ENCODE measurements at places on chromosomes 13 and 19. TPM values are rescaled to one million over a fixed set of nuclear protein-coding genes. Genes with fewer than 3 reads are reported as not detected.

- no peak for DNase-seq
These were observed 51.0 kb upstream of the RCBTB2 start for GRCh38 chr13:48583859-48584311.

DNA sequence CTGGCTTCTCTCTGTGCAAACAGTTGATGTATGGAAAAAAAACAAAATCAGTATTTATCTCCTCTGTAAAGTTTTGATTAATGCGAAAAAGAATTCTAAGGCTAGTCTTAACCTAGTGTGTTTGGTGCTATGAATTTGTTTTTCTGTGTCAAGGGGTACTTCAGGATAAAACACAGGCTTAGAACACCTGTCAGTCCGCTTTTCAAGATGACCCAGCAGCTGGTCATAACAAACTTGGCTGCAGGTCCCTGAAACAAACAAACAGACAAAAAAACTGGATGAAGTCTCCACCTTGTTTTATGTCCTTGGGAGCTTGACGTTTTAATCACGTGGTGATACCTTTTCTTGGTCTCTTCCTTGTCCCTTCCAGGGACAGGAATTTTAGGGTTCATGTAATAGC is 689.3 kb downstream of the UQCRFS1 start:
- no peak for DNase-seq

GRCh38 chr19:46863818-46864629 is 3.2 kb downstream of the ARHGAP35 start:
- DNase-seq = peak; percentile 75

- DNase-seq = no peak
These were observed 294.0 kb downstream of the RBM26 start for GRCh38 chr13:79112016-79112415.

DNA sequence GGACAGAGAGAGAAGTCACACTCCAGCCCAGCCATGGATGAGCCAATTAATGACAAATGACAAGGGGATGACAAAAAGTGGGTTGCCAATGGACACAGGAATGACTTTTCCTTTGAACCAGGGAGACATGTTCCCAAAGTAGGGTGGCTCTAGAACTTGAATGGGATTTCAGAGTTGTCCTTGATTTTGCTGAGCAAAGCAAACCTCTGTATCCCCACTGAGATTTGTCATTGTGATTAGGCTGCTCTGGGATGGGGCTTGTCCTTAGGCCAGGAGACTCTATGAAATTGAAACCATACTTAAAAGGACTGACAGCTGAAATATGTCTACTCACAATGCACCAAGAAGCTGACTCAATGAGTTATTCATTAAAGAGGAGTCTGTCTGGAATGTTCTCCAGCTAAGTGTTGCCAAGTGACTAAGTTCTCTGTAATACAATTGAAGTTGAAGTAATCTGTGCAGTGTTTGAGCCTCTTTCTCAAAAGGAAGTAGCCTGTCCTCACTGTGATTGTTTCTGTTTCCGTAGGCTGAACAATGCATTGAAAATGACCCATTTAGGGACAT is 69.0 kb upstream of the PCDH9 start:
- DNase-seq = no peak

DNA sequence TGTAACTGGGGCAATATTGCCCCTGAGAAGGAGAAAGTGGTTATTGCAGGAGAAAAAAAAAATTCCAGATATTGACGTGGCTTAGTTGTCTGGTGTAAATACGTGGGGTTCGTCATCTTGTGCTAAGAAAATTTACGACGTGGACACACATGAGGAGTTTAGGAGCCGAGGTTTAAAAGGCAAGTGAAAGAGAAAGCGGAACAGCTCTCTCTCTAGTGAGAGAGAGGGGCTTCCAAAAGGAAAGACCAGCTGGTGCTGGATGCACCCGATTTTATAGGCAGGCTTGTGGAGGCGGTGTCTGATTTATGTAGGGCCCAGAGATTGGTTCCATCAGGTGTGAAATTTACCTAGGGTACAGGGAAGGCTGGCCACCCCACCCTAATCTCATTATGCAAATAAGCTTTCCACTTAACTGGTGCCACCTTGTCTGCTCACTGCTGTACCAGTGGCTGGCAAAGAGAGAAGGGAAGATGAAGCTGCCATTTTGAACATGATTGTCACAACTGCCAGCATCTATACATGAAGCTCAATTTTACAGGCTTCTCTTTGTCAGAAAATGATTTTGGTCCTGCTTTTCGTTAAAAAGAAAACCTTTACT is 845.1 kb downstream of the DACH1 start:
- DNase-seq = no peak

- peak; percentile 34 for DNase-seq
These were observed 5.3 kb downstream of the CARM1 start for GRCh38 chr19:10876459-10877240.

- DNase-seq = no peak
These were observed 32.4 kb downstream of the GJA3 start for GRCh38 chr13:20128459-20128931.

- no peak for DNase-seq
These were observed 53.3 kb downstream of the TEX26 start for GRCh38 chr13:30985637-30986205.

GRCh38 chr19:7914099-7914498 is 531 bp upstream of the TGFBR3L start:
- no peak for DNase-seq

DNA sequence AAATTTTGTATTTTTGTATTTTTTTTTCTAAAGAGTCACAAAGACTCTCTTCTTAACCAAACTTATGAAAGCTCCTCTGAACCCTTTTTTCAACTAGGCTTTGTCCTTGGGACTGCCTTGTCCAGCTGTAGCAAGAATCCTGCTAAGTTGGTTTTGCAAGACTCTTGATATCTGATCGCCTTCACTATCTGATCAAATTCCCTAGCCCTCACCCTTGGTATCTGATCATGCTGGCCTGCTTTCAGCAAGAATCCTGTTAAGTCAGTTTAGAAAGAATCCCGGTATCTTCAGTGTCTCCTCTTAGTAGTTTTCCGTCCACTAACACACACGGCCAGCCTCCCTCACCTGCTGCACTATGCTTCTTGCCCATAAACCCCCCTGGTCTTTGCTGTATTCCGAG is 1.9 kb upstream of the SIGLEC5 start:
- no peak for DNase-seq

- no peak for DNase-seq
These were observed 413 bp downstream of the N4BP2L2 start for GRCh38 chr13:32538143-32538620.

DNA sequence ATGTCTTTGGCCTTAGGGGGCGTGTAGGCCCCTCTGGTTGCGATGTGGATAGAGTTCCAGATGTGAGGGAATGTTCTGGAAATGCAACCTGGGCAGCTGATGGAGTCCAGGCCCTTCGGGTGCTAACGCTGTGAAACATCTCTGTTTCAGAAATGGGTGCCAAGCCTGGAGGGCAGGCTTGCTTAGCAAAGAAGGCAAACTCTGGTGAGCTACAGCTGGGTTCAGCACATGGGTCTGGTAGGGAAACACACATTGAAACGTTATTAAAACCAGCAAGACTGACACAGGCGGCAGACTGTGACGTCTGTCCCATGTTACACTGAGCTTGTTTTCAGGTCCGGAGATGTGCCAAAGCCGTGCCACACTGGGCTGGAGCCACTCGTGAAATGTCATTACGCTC is 8.6 kb upstream of the CDC16 start:
- no peak for DNase-seq

- DNase-seq = no peak
These were observed 53.2 kb downstream of the NWD1 start for GRCh38 chr19:16772841-16773240.

- DNase-seq = no peak
These were observed 6.0 kb downstream of the AKAP8L start for GRCh38 chr19:15412832-15413231.

DNA sequence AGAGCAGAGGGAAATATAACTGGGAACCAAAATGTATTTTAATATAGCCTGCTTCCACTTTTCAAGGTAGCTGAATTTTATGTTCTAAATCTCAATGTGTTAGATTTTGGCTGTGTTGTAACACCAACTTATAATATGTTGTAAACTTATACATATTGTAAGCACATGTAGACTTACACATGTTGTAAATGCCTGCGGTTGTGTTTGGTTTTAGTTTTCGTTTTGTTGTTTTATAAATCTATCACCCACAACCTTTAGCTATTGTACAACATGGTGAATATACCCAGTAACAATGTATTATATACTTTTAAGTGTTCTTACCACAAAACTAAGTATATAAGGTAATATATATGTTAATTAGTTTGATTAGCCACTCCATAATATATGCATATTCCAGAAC is 15.6 kb downstream of the KCTD4 start:
- DNase-seq = no peak

DNA sequence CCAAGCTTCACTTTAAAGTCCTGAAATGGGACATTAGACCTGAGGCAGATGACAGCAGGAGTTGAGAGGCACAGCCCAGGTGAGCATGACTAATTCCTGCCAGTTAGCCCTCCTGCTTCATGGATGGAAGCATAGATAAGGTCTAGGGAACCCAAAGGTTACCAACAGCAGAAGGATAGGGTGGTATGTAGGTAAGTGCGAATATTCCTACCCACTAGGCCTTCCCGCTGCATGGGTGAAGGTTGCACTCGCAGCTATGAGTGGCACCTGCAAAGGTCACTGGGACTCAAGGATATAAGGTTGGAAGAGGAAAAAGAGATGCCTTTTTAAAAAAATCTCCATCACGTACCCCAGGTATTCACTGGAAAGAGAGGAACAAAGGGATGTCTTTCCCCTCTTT is 12.2 kb upstream of the MLLT1 start:
- DNase-seq = no peak

GRCh38 chr19:47236072-47236675 is 5.2 kb upstream of the BBC3 start:
- no peak for DNase-seq

- DNase-seq = no peak
These were observed 10.8 kb upstream of the HSPH1 start for GRCh38 chr13:31172535-31172934.

BRSK1 gene
- total RNA-seq = 0.44 TPM

NLRP9 gene
- not detected for total RNA-seq

ZNF780B gene
- 1.8 TPM for total RNA-seq

POLR1D gene
- total RNA-seq = 280 TPM

LYPD5 gene
- 93.8 TPM for total RNA-seq

CUL4A gene
- 146 TPM for total RNA-seq

ACER1 gene
- 91.3 TPM for total RNA-seq

ZNF433 gene
- total RNA-seq = 9.6 TPM

PGLYRP2 gene
- total RNA-seq = not detected

GRK1 gene
- not detected for total RNA-seq

Data from lower leg skin (tissue), 4 donors.